Spinal cord (tissue), 10 donors: ENCODE measurements at places on chromosomes 11 and 22.

DNA sequence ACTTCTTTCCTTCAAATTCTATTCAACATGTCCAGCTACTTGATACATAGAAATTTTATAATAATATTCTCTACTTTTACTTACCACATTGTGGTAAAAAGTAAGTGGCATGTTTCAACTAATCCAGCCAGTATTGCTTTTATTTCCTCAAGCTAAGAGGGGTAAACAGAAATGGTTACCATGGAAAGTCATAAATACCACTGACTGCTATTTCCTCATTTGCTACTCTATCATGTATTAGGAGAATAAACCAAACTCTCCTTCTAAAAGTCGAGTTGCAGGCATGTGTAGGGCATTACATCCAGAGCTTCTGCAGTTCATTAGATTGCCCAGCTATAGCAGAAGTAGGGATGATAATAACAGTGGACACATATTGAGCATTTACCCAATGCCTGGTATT, 208.4 kb downstream of the MAML2 start:
- no peak for DNase-seq

- DNase-seq: no peak
These were observed 59.8 kb upstream of the CD5 start for GRCh38 chr11:61042537-61042936.

GRCh38 chr22:50711446-50712340, 26.3 kb upstream of the ACR start:
- DNase-seq: no peak

- no peak for DNase-seq
These were observed 35.0 kb downstream of the ARL14EP start for GRCh38 chr11:30357872-30358271.

DNA sequence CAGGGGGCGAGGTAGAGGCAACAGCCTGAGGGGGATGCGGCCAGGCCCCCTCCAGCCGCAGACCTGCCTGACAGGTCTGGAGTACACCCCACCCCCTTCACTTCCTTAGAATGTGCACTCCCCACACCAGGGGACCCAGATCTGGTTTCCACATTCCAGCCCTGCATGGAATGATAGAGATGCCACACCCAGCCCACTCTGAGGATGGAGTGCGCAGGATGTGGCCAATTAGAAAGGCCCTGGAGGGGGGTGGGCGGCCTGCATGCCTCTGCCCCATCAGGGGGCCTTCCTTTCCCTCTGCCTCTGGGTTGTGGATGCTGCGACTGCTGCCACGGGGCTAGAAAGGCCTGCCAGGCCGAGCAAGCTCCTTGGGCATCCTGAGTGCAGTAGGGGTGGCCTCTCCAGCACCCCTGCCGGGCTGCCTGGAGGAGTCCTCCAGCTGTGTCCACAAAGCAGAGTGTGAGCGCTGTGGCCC, 28.2 kb upstream of the MGAT3 start:
- no peak for DNase-seq

- no peak for DNase-seq
These were observed 73.4 kb upstream of the APOA1 start for GRCh38 chr11:116910847-116911246.

GRCh38 chr11:63862923-63863322, 24.0 kb downstream of the MARK2 start:
- DNase-seq: no peak

- DNase-seq: no peak
These were observed 7.0 kb upstream of the SMARCB1 start for GRCh38 chr22:23779731-23780130.

DNA sequence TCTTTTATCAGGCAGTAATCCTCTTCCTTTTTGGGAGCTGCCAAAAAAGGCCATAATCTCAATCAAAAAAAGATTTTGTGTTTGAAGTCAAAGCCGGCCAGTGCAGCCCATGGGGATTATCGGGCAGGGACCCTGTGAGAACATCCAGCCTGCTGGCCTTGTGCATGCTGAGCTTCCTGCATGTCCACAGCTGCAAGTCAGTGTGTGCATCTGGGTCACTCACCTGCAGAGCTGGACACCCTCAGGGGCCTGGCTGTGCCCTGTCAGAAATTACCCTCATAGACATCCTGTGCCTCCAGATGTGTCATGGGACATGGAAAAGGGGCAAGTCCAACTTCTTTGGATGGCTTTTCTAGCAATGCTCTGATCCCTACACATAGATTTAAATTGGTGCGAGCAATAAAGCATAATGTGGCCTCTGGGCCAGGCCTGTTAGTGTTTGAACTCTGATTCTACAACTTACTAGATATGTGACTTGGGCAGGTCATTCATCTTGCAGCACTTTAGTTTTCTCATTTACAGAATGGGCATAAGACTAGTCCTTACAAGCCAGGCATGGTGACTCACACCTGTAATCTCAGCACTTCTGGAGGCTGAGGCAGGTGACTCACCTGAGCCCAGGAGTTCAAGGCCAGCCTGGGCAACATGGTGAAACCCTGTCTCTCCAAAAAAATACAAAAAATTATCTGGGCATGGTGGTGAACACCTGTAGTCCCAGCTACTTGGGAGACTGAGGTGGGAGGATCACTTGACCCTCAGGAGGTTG, 81.6 kb upstream of the LARGE1 start:
- no peak for DNase-seq

GRCh38 chr11:74330075-74330858, 18.8 kb upstream of the P4HA3 start:
- no peak for DNase-seq
